ENCODE measurements at places on chromosomes 3 and 15.

DNA sequence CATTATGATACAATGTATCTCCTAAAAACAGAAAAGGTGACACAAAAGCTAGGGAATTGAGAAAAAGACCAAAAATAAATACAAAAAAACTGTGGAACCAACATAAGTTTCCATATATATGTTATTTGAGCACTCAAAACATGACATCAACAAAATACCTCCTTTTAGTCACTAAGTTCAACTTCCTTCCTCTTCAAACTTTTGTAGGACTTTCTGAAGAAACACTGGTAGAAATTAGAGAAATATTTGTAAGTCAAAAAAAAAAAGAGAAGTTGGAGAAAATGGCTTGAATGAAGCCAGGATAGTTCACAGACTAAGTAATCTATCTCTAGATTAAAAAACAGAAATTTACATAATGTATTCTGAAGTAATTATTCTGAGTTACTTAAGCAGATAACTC lies 208.4 kb upstream of the ALCAM start:
- no peak for DNase-seq

- no peak for DNase-seq
Observed at GRCh38 chr3:191235331-191236314, 36.6 kb downstream of the OSTN start.

GRCh38 chr3:42061713-42062380 lies 29.3 kb upstream of the TRAK1 start:
- no peak for DNase-seq

DNA sequence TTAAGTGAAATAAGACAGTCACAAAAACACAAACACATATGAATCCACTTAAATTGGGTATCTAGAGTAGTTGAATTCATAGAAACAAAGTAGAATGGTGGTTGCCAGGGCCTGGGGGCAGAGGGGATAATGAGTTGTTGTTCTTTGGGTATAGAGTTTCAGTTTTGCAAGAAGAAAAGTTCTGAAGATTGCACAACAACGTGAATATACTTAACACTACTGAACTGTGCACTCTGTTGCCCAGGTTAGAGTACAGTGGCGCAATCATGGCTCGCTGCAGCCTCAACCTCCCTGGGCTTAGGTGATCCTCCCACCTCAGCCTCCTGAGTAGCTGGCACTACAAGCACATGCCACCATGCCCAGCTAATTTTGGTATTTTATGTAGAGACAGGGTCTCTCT lies 14.9 kb downstream of the GRAMD2A start:
- DNase-seq: no peak
